ENCODE measurements at places on chromosomes 7 and 10.

DNA sequence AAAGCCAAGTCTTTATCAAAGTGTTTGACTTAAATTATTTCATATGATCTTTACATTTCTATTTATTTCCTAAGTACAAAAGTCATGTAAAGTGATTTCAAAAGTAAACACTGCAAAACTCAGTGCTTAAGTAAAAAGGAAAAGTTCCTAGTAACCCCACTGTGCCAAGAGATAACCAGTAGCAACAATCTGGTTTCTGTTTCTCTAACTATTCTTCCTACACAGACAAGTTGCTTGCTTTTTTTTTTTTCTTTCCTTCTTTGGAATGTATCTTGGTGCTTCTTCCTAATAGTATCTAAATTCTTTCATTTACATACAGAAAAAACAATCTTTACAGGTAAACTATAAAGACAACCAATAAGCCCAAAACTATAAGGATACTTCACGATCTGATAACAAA lies 3.1 kb downstream of the JCAD start:
- DNase-seq: no peak

GRCh38 chr10:12729885-12730284 lies 271.6 kb downstream of the CCDC3 start:
- DNase-seq: no peak

- DNase-seq: no peak
Measured at GRCh38 chr7:111091593-111092358, 849 bp downstream of the LRRN3 start.

DNA sequence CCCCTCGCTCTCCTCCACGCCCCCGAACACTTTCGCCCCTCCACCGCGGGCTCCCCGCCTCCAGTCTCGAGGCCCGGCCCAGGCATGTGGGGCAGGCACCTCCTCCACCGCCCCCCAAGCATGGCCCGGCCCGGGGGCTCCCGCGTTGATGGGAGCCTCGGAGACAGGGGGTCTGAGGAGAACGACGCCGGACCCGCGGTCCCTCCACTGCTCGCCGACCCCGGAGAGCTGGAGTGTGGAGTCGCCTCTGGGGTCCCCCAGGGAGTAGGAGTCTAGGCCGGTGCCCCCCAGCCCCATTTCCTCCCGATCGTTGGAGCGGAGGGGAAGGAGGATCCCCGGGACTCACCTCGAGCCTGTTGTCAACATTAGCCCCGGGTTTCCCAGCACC lies 206 bp downstream of the UPF2 start:
- peak; percentile 50 for DNase-seq

GRCh38 chr10:119538632-119539358 lies 3.7 kb downstream of the RGS10 start:
- peak; percentile 6 for DNase-seq

DNA sequence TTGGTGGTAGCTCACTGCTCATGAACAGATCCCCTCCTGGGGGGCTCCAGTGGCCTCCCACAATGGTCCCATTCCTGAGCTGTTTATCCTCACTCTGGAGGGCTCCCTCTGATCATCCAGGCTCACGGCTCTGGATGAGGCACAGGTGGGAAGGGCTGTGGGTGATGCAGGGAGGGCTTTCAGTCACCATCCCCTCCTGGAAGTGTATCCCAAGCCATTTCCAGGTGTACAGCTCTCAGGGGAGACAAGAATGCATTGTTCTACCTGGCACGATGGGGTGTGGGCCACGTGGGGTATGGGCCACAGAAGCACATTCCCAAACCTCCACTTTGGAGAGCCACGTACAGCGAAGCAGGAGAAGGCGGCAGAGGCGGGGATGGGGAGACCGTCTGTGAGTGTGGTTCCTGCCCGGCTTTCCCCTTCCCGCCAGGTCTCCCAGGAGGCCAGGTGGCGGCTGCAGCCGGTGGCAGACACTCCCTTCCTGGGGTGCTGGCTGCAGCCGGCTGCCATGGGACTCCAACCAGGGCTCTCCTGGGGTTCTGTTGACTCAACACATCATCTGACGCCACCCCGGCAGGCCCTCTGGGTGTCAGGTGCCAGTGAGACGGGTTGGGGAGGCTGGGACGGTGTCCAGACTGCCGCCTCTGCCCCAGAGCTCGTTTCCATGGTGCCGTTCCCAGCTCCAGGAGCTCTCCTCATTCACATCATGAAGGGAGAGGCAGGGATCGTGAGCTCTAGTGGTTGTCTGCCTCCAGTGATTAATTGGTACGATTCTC lies 169.7 kb upstream of the RHEB start:
- no peak for DNase-seq
